Kidney capillary endothelial cell (primary cell): ENCODE measurements at places on chromosomes 16 and 17.

GRCh38 chr17:59762049-59762823, 54.8 kb downstream of the VMP1 start:
- peak; percentile 73 for DNase-seq

GRCh38 chr16:75589306-75589705, 23.1 kb downstream of the GABARAPL2 start:
- no peak for DNase-seq

GRCh38 chr17:17959520-17960361, 12.5 kb downstream of the TOM1L2 start:
- no peak for DNase-seq

DNA sequence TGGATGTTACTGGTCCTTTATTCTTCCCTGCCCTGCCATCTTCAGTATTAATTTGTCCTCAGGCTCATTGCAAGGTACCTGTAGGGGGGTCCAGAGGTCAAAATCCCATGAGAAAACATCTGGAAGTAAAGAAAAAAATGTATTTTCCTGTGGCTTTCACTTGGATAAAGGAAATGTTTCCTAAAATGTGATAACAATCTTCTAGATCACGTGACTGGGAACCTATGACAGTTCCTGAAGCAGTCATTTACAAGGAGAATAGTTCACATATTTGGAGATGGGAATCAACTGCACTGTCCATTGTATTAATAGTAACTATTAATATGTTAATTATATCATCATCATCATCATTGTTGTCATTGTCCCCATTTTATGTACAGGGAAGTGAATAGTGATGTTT, 915.1 kb upstream of the EEF2KMT start:
- DNase-seq, result no peak

- DNase-seq, result no peak
Observed at GRCh38 chr17:43026595-43026994, 1.6 kb downstream of the RND2 start.

DNA sequence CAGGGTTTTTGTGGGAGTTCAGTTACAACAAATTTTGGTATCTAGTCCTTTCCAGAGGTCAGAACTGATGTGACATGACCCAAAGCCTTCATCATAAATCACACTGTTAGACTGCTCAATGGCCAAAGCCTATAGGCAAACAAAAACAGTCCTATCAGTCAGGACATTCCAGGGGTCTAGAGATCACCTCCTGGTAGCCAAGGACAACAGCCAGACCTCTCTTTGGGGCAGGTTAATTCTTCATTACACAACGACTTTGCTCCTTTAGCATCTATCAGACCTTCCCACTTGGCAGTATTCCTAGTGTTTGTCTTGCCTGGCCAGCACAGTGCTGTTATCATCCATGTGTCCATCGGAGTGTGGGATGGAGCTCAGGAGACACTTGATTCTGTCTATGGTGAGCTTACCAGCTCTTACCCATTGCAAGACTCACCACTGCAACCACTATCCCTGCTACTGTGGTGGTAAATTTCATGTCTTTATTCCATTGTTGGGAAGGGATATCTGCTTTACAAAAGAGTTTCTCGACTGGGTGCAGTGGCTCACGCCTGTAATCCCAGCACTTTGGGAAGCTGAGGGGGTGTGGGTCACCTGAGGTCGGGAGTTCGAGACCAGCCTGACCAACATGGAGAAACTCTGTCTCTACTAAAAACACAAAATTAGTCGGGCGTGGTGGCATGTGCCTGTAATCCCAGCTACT, 95.5 kb upstream of the DHX40 start:
- DNase-seq, result no peak

GRCh38 chr17:43528988-43529814, 16.9 kb downstream of the ETV4 start:
- no peak for DNase-seq

- DNase-seq, result peak; percentile 81
Observed at GRCh38 chr17:32755045-32755805, 121.7 kb downstream of the MYO1D start.

DNA sequence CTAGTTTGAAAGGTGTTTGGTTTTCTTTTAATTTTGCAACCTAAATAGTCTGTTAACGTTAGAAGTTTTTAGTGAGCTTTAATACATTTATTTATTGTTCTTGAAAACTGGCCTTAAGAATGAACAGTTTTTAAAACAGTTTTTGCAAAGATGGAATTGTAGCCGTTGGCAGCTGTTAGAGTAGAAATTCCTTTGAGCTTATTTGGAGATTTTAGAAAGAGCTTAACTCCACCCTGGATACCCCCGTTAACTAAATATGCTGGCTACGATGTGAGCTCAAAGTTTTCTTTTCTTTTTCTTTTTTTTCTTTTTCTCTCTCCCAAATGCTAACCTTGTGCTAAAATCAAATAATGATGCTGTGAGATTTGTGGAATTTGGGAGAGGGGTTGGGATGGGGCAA, 75.2 kb downstream of the COX10 start:
- DNase-seq, result no peak

DNA sequence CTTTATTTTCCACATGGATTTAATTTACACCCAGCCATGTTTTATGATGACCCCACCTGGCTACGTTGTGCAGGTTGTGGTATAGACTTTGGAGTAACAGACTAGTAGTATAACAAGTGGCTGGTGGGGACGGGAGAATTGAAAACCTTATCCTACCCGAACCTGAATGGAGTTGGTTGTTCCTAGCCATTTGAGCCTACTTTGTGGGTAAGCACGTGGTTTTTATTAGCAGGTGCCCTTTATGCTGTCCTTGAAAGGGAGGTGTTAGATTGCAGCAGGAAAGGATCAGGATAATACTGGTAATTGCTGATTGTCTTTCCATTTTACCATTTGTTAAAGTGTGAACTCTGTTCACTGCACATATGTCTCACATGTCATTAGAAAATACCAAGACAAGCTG, 31.9 kb upstream of the PHAF1 start:
- no peak for DNase-seq

GRCh38 chr17:32015245-32016013, 8.2 kb downstream of the LRRC37B start:
- DNase-seq, result no peak

- no peak for DNase-seq
Observed at GRCh38 chr17:14157822-14158221, 78.8 kb downstream of the CDRT15 start.

DNA sequence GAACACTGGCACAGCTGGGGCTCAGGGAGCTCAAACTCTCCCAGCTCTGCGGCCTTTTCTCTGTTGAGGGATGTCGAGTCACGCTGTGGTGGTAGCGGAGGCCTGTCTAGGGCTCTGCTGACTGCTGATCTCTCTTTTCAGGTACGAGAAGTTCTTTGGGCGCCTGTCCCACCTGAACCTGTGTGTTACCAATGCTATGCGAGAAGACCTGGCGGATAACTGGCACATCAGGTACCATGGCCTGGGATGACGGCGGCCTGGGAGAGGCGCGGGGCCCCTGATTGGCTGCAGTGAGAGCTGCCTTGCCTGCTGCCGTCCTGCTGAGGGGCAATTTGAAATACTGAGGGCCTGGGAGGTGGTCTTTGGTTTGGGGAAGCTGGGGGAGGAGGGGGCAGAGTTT, 5.7 kb downstream of the ALG1 start:
- DNase-seq, result no peak
